ENCODE measurements at places on chromosomes 13 and 19.
A peak's percentile ranks its signal among the peaks of the same experiment; 100 is the strongest.

GRCh38 chr19:5086725-5087439 lies 118.0 kb downstream of the KDM4B start:
- peak; percentile 94 for DNase-seq

- no peak for DNase-seq
These were observed 219.2 kb upstream of the IRS2 start for GRCh38 chr13:110005563-110005962.

DNA sequence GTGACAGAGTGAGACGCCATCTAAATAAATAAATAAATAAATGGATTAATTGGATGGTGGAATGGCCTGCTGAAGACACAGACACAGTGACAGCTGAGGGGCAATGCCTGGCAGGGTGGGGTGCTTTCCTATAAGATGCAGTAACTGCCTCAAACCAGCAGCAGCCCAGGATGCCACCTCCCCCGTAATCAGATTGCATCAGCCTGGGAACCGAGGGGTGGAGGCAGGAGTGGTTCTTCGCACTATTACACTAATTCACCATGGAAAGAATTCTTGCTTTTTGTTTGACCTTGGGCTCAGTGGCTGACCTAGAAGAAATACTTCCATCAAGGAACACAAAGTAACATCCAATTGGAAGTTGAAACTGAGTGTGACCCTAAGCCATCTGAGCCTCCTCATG lies 31.6 kb upstream of the USP12 start:
- DNase-seq: no peak

DNA sequence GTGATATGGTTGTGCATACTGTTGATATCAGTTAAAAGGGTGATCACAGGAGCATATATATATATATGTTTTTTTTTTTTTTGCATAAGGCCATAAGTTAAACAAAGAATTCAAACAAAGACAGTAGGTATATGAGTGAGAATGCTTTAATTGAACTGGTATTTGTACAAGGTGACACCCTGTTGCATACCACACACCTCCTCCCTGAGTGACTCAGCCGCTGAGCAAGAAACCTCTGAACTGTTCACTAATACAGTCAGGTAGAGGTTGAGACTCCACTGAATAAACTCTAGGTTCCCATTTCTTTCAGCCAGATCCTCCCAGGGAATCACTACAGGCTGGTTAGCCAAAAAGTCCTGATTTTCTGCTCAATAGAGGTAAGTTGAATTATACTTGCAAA lies at the start of gene SCEL:
TSS of gene SCEL (plus strand) at position 259 of the 400 bp plus-strand sequence. CDS start 20,170 bp downstream, outside the sequence.
- DNase-seq: no peak

- DNase-seq: no peak
These were observed 15.8 kb upstream of the UBE2S start for GRCh38 chr19:55423225-55424005.

GRCh38 chr13:94311893-94312292 lies 167.6 kb downstream of the DCT start:
- DNase-seq: no peak

DNA sequence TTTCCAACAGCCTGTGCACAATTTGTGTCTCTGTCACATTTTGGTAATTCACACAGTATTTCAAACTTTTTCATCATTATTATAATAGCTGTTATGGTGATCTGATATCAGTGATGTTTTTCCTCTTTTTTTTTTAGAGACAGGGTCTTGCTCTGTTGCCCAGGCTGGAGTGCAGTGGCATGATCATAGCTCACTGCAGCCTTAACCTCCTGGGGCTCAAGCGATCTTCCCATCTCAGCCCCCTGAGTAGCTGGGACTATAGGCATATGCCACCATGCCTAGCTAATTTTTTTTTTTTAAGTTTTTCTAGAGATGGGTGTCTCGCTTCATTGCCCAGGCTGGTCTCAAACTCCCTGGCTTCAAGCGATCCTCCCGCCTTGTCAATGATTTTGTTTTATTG lies 5.8 kb downstream of the MARK4 start:
- no peak for DNase-seq

DNA sequence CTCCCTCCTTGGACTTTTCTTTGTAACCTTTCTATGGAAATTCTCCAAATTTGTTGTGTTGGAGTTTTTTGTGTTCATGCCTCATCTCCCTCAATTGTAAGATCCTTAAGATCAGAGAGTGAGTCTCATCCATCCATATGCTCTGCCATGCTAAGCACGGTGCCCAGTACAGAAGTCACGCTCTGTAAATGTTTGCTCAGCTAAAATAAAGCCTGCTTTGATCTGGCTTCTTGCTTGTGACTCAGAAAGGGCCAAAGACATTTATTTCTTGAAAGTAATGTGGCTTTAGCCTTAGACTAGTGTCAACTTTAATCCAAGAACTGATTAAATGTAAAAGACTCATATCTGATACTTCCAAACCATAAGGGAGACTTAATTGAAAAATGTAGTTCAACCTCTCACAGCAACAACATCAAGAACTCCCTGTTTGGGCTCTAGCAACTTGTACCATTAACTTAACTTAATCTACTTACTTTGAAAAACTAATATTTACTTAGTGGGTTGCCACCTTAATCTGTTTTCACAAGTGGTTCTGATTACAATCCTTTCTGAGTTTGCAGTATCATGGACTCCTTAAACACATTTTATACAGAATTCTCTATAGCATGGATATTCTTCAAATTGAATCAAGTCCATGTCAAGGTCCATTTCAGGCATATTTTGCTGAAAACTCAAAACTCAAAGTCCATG lies 100.2 kb downstream of the KL start:
- DNase-seq: no peak

- DNase-seq: no peak
These were observed 4.8 kb upstream of the HIPK4 start for GRCh38 chr19:40394816-40395210.

DNA sequence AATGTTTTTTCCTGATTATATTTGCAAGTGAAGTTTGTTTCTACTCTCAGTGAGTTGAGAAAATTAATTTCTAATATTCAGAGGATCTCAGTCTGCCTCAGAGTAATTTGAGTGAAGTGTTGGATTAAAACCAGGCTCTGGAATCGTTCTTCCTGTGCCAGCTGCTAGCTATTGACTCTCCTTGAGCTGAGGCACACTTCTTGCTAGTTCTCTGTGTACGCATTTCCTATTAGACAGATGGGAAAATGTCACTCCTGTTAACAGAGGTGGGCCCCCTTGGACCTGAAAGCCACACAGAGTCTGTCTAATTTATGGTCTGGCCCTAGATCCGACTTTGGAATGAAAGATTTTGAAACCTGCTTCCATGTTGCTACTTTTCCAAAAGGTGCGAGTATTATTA lies 107.6 kb upstream of the RNF113B start:
- DNase-seq: peak; percentile 64

DNA sequence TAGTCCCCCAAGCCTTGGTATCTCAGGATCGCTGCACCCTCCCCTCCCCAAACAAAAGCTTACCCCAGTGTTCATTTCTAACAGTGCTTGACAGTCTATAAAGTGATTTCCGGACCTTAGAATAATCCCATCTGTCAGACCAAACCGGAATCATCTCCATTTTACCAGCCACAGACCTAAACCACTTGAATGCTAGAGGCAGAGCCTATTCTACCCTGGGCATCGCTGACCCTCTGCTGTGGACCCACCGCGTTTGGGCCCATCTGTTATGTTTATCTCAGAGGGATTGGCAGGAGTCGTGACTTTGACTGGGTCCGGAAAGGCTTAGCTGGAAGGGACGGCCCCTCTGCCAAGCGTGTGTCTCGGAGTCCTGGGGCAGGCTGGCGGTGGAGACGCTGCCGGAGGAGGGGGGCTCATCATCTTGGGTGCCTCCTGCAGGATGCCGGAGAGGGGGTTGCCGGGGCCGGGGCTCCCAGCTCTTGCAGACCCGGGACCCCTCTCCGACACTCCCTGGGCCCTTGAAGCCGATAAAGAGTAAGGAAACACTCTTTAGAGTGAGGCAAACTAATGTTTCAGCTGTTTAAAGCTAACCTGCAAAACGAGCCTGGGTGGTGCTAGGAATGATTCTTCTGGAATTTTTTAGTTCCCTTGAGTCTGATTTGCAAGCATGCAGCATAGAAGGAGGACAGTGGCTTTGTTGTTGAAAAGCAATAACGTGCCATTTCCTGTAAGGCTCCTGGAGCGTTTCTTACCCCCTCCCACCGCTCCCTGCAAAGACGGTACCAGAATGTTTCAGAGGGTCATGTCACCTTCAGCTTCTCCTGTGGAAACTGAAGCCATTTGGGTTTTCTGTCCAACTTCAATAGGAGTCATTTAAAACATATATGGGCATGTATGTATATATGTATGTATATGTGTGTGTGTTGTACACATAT lies 1.3 kb downstream of the SLC25A42 start:
- DNase-seq: no peak

- DNase-seq: no peak
These were observed 21.8 kb downstream of the ZNF77 start for GRCh38 chr19:2922987-2923386.

DNA sequence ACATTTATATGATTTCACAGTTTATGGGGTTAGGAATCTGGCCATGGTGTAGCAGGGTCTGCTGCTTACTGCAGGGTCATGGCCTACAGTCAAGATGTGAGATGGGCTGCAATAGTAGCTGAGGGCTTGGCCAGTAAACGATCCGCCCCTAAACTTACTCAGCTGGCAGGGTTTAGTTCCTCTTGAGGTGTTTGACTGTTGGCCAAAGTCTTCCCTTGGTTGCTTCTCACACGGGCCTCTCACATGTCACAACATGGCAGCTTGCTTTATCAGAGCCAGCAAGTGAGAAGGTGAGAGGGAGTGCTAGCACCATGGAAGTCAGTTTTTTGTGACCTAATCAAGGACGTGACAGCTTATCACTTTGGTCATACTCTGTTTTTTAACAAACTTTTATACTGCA lies 77.1 kb downstream of the DNAJC3 start:
- DNase-seq: no peak

DNA sequence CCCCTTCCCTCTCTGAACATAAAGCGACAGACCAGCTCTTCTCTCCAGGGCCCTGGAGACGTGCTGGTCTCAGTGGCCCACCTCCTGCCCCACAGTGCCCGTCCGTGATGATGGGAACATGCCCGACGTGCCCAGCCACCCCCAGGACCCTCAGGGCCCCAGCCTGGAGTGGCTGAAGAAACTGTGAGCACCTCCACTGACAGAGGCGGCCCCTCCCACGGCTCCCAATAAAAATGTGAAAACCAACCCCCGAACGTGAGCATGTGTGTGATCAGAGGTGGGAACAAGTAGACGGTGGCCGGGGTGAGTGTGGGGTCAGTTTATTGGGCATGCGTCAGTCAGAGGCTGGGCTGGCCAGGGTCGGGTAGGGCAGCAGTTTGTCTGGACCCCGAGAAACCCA lies 4.1 kb downstream of the NDUFA3 start:
- DNase-seq: no peak

DNA sequence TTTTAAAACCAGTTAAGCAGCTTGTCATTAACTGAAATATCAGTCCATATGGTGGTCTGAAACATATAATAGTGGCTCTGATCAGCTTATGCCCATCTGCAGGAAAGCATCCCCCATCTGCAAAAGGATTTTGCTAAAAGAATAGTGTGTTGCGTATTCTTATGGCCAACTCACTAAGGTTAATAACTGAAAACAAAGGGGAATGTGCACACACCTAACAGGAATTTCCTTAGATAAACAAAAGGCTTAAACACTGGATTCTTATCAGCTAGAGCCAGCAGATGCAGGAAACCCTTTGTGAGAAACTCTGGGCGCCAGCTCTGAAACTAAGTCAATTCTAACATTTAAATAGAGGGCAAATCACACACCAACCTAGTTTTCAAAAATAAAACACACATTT lies 22.1 kb downstream of the VPS36 start:
- DNase-seq: no peak

DNA sequence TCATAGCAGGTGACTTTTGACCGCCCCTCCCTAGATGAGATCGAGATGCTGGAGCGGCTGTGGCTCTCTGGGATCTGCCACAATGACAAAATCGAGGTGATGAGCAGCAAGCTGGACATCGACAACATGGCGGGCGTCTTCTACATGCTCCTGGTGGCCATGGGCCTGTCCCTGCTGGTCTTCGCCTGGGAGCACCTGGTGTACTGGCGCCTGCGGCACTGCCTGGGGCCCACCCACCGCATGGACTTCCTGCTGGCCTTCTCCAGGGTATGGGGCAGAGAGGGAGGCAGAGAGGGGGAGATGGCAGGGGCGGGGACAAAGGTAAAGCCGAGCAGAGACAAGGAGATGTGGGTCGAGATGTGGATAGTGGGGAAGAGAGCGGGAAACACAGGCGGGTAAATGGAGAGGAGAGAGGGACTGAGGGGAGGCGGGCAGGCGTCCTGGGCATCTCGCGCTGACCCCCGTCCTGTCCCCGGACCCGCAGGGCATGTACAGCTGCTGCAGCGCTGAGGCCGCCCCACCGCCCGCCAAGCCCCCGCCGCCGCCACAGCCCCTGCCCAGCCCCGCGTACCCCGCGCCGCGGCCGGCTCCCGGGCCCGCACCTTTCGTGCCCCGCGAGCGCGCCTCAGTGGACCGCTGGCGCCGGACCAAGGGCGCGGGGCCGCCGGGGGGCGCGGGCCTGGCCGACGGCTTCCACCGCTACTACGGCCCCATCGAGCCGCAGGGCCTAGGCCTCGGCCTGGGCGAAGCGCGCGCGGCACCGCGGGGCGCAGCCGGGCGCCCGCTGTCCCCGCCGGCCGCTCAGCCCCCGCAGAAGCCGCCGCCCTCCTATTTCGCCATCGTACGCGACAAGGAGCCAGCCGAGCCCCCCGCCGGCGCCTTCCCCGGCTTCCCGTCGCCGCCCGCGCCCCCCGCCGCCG lies 3.4 kb upstream of the GRWD1 start:
- DNase-seq: no peak

DNA sequence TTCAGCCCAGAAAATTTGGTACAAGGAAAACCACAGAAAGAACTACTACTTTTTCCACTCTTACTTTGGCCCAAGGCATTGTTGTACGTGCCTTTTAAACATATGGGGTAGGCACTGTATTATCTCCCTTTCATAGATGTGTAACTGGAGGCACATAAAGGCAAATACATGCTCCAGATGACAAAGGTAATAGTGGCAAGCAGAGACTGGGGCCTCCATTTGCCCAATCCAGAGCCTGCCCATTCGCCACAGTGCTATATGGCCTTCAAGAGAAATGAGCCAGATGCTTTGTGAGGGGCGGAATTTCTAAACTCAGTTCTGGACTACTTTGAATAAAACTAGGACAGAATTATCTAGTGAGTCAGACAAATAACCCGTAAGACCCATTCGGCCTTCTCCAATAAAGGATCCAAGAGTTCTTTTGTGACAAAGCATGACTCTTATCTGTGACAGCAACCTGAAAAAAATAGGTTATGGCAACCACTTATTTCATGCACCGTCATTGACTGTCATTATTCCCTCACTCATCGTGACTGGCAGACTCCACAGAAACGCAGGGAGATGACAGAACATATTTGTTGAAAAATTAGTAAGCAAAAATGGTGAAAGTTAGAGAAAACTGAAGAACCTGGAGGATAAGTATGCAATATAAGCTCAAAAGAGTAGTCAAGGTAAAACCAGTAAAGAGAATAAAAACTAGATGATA lies 712.0 kb upstream of the GPC6 start:
- no peak for DNase-seq

Data from NCI-H2171 (cell line).